SJCRH30 (cell line): ENCODE measurements at places on chromosomes 1 and 21. TPM values are rescaled to one million over a fixed set of nuclear protein-coding genes. Genes with fewer than 3 reads are reported as not detected.

The S100A2 gene
- total RNA-seq = 3.2 and 5.5 TPM in 2 replicates

The FAAH gene
- total RNA-seq = 0.34 TPM in 1 of 2 replicates, not detected in the other

The GBP1 gene
- 0.15 and 0.30 TPM in 2 replicates for total RNA-seq

The HSPG2 gene
- total RNA-seq = 82.3 and 84.0 TPM in 2 replicates

The SLC6A9 gene
- 0.51 and 0.63 TPM in 2 replicates for total RNA-seq

The CD53 gene
- total RNA-seq = 0.08 and 0.15 TPM in 2 replicates

The CDA gene
- not detected in 2 replicates for total RNA-seq

The TMPRSS15 gene
- not detected in 2 replicates for total RNA-seq

The TMCO4 gene
- 17.7 and 18.0 TPM in 2 replicates for total RNA-seq

DNA sequence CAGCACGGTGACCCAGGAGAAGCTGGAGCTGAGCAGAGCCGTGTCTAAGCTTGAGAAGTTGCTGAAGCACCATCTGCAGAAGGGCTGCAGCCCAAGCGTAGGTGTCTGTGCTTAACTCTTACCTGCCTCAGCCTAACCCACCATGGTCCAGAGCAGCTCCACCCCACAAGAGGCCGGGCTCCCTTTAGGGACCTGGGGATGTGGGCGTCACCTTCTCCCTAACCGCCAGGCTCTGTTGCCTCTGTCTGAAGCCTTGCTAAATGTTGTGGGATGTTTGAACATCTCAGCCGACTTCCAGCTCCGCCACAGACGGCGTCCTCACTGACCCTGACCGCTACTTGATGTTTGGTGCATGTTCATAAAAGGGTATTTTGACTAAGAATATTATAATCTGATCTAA lies 20.4 kb upstream of the DIP2A start:
- DNase-seq = no peak

DNA sequence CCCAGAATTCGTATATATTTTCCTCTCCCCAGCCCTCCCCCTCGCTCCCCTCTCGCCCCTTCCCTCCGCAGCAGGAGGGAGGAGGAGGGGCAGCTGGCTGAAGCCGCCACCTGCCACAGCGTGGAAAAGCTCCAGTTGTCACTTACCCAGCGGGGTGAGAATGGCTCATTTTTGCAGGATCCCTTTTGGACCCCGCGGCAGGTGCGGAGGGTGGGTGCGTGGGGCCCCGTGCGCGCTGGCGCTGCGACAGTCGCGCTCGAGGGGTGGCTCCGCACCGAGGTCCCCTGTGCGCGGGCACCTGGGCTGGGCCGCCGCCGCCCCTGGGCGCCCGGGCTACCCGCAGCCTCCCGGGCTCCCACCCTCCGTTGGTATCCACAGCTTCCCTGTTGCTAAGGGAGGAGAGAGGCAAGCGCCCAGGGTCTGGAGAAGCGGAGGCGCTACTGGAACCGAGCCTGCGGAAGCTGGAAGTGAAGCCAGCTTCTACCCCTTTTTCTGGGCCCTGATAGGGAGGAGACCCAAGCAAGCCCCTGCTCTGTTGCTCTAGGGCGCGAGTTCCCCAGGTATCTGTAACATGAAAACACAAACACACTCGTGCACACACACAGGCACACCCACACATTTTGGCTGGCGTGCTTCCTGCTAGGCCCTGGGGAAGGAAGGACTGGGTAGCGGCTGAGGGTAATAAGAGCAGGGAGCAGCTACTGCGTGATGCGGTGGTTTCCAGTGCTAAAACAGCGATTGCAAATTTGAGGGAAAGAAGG lies at the start of gene ERICH3:
ERICH3 (minus strand) TSS at position 442 of the 761 bp plus-strand sequence; CDS start at position 169, 273 bp downstream.
- DNase-seq = no peak

DNA sequence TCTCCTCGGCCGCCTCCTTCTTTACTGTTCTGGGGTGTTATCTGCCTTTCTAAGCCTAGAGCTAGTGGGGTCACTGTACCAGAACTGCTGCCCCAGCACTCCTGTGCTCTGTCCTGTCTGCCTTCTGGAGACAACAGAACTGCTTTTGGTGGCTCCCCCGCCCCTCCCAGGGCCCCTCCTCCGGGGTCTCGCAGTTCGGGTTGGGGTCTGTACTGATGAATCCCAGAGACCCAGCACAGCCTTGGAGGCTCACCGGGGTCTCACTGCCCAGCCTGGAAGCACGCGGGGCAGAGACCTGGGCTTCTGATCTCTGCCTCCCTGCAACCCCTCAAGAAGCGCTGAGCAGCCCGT lies 3.2 kb upstream of the PLEKHA6 start:
- DNase-seq = no peak

DNA sequence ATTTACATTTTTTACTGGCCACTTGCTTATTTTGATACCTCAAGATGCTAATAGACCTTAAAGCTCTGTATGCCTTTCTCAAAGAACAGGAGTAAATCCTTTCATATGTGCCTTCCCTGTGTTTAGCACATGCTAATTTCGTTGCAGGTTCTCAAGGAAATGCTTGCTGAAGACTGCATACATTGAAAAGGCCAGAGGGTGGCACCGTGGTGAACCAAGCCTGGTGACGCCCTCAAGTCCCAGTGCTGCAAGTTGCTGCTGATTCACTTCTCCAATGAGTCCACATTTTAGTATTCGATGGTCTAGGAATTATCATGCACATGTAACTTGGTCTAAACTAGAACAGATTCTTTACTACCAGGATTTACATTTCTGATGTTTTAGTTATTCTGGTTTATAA lies 94.1 kb downstream of the CLDN17 start:
- peak; percentile 11 for DNase-seq

- DNase-seq = no peak
Measured at GRCh38 chr1:229224308-229224707, 46.6 kb upstream of the RAB4A start.

DNA sequence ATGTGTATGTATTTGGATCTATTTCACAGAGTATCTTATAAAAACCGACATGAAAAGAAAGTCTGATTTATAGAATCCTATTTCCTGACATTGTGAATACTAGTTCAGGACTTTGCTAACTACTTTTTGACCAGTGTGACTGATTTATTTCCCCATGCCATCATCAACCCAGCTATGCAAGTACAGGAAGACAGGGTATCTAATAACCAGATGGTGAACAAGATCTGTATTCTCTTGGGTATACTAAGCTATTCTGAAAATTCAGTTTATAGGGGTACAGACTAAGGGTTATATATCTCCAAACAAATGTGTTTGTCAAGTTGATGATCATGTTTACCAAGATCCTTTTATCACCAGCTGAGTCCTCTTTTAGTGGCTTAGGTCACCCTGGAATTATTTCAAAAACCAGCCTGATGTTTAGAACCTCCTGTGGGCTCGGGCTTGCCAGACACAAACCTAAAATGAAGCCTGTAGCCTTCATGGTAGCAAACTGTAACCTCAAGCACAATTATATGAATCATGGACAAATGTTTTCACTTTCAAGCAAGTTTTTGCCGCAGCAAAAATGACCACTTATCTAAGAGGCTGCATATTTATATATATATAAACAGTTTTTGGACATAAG lies 185.1 kb downstream of the FGGY start:
- peak; percentile 63 for DNase-seq

DNA sequence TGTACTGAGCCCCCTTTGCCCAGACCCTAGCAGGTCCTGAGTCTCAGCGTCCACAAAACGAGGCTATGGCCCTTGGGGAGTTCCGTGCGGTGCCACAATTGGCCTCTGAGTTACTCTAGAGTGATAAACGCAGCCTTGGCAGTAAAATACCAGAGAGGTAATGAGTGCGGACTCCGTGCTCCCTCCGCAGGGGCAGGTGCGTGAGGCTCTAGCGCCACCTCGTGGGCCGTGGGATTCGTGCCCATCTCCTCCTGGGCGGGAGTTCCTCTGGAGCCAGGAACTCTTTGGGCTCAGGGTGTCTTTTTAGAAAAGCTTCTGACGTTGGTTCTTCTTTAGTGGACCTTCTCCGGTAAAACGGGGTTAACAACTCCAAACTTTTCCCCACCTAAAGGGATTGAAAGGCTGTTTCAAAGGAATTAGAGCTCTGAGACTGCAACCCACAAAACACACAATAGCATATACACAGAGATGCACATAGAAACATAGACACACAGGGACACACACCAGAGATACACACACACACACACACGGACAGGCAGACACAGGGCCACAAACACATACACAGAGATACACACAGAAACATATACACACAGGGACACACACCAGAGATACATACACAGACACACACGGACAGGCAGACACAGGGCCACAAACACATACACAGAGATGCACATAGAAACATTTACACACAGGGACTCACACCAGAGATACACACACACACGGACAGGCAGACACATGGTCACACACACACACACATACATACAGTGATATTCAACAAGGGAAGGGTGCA lies 99.4 kb downstream of the KCNJ15 start:
- DNase-seq = peak; percentile 74

DNA sequence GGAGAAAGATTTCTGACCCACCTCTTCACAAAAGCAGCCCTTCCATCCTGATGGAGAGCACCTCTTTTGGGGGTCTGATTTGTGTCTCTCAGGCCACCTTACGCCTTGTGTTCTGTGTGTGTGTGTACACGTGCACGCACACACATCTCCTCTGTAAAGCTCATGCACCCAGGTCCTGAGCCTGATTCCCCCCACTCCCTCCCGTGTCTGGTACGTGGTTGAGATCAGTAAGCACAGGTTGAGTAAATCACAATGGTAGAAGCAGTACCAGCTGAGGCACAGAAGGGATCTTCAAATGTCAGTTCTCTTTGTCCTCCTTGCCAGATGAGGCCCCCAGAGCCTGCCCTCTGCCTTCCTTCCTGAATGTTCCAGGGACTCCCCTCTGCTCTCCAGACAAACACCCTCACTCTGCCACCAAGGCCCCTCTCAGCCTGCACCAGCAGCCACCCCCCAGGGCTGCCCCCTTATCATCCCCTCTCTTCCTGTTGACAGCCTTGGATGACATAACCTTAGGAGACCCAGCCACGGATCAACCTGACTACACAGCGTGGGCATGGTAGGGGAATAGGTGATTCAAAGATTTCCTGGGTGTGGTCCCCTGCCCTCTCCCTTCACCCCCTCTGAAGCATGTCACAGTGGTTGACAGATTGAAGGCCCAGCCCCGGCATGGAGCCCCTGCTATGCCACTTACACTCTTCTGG lies 112.8 kb downstream of the HIVEP3 start:
- no peak for DNase-seq

DNA sequence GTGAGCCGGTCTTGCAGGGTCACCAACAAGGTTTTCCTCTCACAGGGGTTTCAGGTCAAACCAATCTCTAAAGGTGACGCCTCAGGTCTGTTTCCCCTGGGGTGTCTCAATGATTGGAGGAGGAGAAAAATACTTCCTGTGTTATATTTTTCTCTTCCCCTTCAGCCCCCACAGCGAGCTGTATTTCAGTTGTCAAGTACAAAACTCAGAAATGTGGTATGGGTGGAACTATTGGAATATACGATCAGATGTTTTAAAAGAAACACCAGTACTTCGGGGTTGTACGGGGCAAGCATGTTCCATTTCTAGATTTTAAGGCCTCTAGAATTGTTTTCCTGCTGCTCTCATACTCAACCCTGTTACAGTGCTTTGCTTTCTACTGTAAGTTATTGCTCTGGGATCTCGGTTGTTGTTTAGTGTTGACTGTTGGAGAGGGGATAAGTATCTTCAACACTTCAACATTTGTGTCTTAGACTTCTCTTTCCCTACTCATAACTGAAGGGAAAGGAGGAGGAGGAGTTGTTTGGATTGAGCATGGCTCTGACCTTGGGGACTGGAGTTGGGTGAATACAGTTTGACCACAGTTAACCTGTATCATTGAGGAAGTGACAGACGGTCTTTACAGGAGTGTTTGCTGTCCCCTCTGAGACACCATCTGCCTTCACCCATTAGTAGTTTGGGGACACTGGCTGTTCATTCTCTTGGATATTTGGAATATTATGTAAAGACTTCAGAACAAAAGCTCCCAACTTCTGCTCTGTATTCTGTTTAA lies 2.0 kb downstream of the MAPKAPK2 start:
- DNase-seq = no peak

GRCh38 chr1:89512996-89513720 lies 11.5 kb upstream of the LRRC8B start:
- DNase-seq = no peak

DNA sequence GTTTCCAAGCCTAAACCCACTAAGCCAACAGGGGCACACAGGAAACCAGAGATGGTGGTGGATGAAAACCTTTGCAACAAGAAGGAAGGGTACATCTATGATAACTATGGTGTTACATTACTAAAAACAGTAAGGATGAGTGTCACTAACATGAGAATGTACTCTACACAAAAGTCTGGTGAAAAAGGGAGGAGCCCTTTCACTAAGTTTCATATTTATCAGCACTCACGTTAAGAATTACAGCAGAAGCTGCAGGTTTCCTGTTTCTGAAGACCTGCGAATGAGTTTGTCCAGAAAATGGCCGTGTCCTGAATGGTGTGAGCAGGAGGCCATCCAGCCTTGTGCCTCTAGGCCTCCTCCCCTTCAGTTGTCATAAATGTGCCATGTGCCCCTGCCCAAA lies 17.8 kb downstream of the ABCG1 start:
- DNase-seq = no peak

GRCh38 chr1:86489242-86489878 lies 20.6 kb downstream of the CLCA1 start:
- DNase-seq = no peak

GRCh38 chr1:219506473-219506899 lies 106.4 kb downstream of the ZC3H11B start:
- DNase-seq = peak; percentile 94

- DNase-seq = no peak
Measured at GRCh38 chr1:167447521-167448136, 70.7 kb downstream of the CD247 start.

GRCh38 chr1:183259924-183260323 lies 73.9 kb downstream of the LAMC2 start:
- DNase-seq = no peak

GRCh38 chr21:44329086-44329889 lies 9.9 kb downstream of the CFAP410 start:
- no peak for DNase-seq

DNA sequence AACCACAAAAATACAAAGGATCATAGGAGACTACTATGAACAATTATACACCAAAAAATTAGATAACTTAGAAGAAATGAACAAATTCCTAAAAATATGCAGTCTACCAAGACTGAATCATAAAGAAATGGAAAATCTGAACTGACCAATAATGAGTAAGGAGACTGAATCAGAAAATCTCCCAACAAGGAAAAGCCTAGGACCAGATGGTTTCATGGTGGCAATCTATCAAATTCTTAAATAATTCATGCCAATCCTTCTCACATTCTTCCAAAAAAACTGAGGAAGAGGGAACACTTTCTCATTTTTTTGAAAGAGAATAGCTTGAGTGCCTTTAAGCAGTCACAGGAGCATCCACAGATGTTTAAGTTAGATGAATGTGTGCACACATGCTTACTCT lies 31.8 kb upstream of the DISP1 start:
- no peak for DNase-seq

- DNase-seq = no peak
Measured at GRCh38 chr1:196493881-196494280, 114.4 kb downstream of the KCNT2 start.

DNA sequence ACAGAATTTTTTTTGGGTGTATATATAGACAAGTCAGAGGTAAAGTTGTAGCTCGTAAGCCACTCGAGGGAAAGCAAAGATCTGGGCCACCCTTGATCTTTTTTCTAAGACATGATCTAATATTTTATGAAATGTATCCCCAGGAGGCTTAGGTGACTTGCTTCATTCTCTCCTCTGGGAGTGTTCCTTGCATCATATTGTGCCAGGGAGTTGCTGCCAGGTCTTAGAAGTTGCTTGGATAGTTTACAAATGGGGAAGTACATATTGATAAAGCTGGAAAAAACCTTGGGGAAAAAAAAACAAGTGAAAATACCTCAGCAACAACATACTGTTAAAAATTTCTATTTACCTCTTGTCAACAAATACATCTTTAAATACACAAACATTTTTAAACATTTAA lies 110.9 kb upstream of the CYYR1 start:
- no peak for DNase-seq

GRCh38 chr1:37946703-37947360 lies at the start of gene INPP5B:
Gene INPP5B (minus strand): TSS chr1:37947053. CDS start chr1:37946308, 745 bp downstream.
- DNase-seq = peak; percentile 93
